ENCODE measurements at places on chromosomes 12 and 14.
A peak's percentile ranks its signal among the peaks of the same experiment; 100 is the strongest.

GRCh38 chr14:90545966-90546751 lies 149.3 kb downstream of the CALM1 start:
- DNase-seq = no peak

- peak; percentile 80 for DNase-seq
These were observed 77.2 kb downstream of the BHLHE41 start for GRCh38 chr12:26047401-26048226.

DNA sequence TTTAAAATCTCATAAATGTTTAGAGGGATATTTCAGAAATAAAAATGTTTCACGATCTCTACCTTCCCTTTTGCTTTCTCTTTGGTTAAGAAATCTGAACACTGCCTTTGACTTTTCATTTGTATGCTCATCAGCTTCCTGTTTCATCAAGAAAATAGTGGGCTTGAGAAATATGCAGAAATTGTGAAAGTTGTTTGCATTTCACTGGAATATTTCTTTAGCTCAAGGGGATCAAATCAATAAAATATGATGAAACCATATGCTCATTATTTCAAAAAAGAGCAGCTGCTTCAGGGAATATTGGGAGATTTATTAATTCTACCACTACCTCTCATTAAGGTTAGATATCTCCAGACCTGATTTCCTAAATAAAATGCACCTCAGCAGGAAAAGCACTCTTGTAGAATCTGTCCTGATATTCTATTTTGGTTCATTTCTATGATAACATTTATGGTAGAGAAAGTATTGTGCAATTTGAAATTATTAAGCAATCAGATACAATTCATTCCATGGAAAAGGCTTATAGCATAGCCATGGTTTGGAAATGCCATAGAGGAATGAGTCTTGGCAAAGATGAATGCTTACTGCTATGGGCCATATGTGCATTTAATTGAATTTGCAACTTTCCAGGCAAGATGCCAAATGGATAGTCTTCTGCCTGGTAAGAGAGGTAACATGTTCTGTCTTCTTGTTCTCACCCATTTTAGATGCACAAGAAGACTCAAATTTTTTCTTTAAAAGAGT lies 212.6 kb upstream of the SLC16A7 start:
- no peak for DNase-seq

GRCh38 chr14:79334272-79334671 lies 877.0 kb downstream of the DIO2 start:
- DNase-seq = peak; percentile 19

DNA sequence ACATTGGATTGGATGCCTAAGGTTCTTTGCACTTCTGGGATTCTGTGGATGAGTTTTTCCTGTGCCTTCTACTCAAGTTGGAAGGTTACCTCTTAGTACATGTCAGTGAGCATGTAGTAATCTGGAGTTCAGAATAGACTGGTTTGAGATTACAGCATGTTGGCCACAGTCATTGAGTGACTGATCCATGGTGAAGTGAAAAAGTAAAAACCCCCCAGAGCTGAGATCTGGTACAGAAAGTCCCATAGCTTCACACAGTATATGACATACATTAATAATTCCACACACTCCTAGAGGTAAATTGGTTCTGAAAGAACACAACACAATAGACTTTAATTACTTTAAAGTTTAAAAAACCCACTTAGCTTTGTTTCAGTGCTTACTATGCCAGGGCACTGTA lies 11.9 kb upstream of the CCND2 start:
- DNase-seq = no peak

GRCh38 chr14:74712499-74713394 lies at the start of the genes AREL1 and FCF1:
AREL1 (minus strand) TSS chr14:74713080; CDS start chr14:74685615, 27,465 bp downstream.
FCF1 (plus strand) TSS chr14:74713144; CDS start chr14:74713198, 54 bp downstream.
- peak; percentile 91 for DNase-seq

DNA sequence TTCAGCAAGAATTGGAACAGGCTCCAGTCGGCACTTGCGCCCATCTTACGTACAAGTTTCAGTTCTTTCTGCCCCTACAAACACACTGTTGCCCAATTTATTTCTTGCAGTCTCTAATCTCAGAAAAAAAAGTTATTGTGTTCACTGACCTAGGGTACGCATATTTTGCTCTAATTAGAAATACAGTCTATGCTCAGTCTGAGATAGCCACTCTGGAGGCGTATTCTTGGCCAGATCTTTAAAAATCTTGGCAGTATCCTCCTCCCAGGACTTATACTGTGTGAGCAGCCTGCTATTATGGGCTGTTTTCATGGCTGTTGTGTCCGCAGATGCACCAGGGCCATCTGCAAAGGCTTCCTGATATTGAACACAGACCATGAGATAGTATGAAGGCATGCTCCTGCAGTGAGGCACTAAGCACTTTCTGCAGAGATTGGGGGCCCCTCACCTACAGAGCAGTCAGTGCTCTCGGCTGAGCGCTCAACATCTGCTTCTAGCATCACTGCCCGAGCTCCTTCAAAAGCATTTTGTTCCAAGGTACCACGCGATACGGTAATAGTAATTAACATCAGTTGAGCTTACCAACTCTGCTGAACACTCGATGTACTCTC lies 57.9 kb downstream of the PPM1H start:
- DNase-seq = no peak

- DNase-seq = peak; percentile 30
These were observed 113.5 kb downstream of the C12orf75 start for GRCh38 chr12:105443802-105444652.

DNA sequence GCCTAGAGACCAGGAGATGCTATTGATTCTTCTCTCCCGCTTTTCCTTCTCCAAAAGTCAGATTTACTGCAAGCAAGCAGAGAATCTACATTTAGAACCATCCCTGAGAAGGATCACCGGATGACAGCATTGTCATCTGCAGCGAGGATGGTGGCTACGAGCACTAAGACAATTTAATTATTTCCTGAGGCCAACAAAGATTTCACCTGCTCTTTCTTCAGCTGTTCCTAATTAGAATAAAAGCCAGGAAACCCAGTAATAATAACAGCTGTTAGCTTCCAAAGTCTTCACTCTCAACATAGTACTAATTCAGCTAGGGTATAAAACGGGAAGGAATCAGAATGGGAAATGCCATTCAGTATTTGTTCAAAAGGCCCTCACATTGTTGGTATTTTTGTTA lies 53.3 kb downstream of the TMTC1 start:
- no peak for DNase-seq

DNA sequence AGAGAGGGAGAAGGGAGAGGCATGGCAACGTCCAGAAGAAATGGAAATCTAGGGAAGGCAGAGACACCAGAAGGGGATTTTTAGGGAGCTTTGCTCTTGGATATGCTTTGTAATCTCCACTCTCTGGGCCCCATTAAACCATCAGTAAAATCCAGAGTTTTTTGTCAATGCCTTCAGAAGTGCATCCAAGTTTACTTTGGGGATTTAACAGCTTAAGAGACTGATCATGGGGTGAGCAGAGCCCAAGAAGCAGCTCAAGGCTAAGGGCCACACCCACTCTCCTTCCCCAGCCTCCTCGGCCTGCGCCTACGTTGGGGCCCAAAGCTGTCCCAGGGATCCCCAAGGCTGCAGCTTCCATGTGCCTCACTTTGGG lies 37.4 kb upstream of the WSCD2 start:
- no peak for DNase-seq

- DNase-seq = no peak
These were observed 172.3 kb upstream of the TMPO start for GRCh38 chr12:98343002-98343567.

- no peak for DNase-seq
These were observed 15.3 kb downstream of the MEG3 start for GRCh38 chr14:100841066-100841760.

GRCh38 chr12:96073346-96074330 lies 38.3 kb upstream of the LTA4H start:
- DNase-seq = no peak

- no peak for DNase-seq
These were observed 68.5 kb upstream of the CSRP2 start for GRCh38 chr12:76947304-76947703.

GRCh38 chr14:22276913-22277816 lies 311.9 kb downstream of the DAD1 start:
- no peak for DNase-seq

- DNase-seq = no peak
These were observed 22.9 kb downstream of the CKB start for GRCh38 chr14:103499709-103500108.

GRCh38 chr14:34722723-34723545 lies 8.5 kb upstream of the CFL2 start:
- DNase-seq = peak; percentile 53

DNA sequence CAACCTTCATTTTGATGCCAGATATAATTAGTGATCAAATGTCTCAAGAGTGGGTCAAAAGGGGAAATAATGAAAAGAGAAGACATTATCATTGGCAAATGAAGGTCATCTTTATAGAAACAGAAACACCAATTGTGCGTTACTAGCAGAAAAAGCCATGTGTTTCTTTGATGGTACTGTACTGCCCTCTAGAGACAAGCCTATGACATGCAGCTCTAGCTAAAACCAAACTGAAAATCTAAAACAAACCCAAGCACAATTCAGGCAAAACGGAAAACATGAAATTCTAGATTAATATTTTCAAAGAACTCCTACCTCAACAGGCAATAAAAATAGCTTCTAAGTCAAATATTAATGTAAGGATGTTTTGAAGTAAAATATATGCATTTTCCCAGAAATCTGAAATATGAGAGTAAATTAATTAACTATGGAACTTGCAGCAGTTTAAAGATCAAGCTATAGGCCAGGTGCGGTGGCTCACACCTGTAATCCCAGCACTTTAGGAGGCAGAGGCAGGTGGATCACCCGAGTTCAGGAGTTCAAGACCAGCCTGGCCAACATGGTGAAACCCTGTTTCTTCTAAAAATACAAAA lies 115.4 kb downstream of the KLHL28 start:
- DNase-seq = peak; percentile 11

GRCh38 chr14:35410858-35411257 lies 6.3 kb upstream of the NFKBIA start:
- no peak for DNase-seq

- DNase-seq = no peak
These were observed 17.0 kb upstream of the MIS18BP1 start for GRCh38 chr14:45270031-45270430.

- DNase-seq = no peak
These were observed 34.6 kb upstream of the ACSM4 start for GRCh38 chr12:7269273-7269672.

DNA sequence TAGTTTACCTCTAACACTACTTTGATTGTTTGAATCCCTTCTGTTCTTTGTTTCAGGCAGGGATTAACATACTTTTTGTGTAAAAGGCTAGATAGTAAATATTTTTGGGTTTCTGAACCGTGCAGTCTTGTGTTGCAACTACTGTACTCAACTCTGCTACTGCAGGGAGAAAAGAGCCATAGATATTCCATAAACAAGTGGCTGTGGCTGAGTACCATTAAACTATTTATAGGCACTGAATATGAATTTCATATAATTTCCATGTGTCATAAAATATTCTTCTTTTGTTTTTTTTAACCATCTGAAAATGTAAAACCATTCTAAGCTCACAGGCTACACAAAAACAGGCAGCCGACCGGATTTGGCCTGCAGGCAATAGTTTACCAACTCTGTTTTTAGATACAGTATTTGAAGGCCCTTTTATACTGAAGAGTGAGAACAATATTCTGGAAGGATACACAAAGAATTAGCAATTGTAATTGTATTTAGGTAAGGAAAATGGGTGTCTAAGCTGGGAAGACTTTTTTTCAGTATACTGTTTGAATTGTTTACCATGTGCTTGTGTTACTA lies 15.7 kb downstream of the NR1H4 start:
- DNase-seq = no peak

GRCh38 chr12:93184672-93185368 lies 192.9 kb upstream of the NUDT4 start:
- DNase-seq = no peak

DNA sequence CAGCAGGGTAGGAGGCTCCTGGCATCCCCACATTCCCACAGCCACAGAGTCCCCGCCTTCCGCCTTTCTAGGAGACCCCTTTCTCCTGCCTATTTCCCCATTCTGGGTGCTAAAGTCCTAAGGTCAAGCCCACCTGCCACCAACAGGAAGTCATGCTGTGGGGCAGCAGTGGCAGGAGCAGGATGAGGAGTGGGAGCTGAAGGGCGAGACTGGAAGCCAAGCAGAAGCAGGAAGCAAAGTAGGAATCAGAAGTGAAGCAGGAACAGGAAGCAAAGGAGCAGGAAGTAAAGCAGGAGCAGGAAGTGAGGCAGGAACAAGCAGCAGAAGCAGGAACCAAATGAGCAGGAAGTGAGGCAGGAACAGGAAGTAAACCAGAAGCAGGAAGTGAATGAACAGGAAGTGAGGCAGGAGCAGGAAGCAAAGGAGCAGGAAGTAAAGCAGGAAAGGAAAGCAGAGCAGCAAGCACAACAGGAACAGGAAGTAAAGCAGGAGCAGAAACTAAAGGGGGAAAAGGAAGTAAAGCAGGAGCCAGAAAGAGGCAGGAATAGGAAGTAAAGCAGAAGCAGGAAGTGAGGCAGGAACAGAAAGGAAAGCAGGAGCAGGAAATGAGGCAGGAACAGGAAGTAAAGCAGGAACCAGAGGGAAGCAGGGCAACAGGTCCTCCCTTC lies 38.3 kb upstream of the RIMBP2 start:
- DNase-seq = no peak

DNA sequence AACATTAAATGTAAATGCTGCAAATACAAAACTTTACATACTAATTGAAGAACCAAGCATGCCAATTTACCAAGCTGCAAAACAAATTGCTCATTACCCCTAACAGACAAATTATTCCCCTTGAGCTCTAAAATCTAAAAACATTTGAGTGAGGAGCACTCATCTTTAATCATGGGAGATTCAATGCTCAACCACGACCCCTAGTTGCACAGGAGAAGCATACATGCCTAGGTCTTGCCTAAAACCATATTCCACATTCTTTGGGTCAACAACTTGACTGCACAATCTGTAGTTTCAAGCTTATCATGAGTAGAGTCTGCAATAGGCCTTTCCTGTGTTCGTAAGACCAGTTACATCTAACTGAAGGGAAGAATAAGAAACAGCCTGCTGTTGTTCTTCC lies 69.7 kb downstream of the MGAT4C start:
- DNase-seq = no peak

- no peak for DNase-seq
These were observed 86.7 kb downstream of the NCOR2 start for GRCh38 chr12:124480469-124481256.

DNA sequence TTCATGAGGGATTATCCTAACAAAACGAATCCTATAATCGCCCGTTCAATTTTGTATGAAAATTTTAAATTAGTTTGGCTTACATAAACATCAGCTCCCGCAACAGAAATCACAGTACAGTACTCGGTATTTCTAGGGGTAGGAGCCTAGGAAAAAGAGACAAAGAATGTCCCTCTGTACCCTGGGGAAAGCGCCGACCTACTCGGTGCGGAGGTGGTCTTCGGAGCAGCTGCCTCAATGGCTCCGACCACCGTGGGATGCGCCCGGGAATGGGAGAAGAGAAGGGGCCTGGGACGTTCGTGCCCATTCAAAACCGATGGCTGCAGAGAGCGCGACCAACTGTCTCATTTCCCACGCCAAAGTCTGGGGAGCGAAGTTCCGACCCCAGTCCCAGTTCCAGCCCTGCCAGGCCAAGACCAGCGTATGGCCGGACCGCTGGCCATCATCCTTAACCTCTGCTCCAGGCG lies 618 bp downstream of the GNPNAT1 start:
- DNase-seq = no peak
